Stimulated activated CD4-positive, alpha-beta T cell treated with anti-CD3 and anti-CD28 coated beads, Interleukin-1b, Interleukin-23, amount 100 ng/mL, for 24 hours (primary cell): ENCODE measurements at places on chromosomes 3 and 15.

- no peak for DNase-seq
These were observed 12.5 kb downstream of the EPB42 start for GRCh38 chr15:43208052-43209002.

GRCh38 chr15:41921639-41922038 is 27.8 kb upstream of the SPTBN5 start:
- no peak for DNase-seq

DNA sequence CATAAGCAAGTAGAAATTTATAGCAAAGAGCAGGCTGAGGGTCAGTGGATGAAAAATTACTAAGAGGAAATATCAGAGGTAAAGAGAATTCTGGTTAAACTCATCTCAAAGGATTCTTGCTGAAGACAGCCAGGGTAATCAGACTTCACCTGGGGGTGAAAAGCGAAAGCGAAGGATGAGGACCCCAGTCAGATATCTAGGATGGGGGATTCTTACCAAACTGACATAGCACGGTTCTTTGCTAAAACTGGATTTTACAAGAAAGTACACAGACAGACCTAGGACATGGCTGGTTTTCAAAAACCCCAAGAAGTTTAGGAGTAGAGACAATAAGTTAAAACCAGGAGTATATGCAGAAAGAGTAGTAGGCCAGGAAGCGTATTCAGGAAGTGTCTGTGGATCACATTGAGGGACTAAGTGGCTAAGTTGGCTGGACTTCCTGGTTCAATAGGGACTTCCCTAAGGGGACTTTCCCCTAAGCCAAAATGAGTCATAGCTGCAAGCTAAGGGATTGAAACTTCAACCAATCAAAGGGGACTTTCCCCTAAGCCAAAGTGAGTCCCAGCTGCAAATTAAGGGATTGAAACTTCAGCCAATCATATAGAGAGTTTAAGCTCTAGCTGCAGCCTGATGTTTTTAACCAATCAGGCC is 2.4 kb upstream of the CFAP91 start:
- no peak for DNase-seq

- no peak for DNase-seq
These were observed 106.4 kb upstream of the PTX3 start for GRCh38 chr3:157330206-157330605.

GRCh38 chr15:61308437-61308836 is 79.3 kb upstream of the RORA start:
- DNase-seq, result no peak

GRCh38 chr3:71127052-71127831 is 456.3 kb downstream of the FOXP1 start:
- no peak for DNase-seq

GRCh38 chr3:66041116-66041515 is 2.4 kb upstream of the MAGI1 start:
- DNase-seq, result no peak

- no peak for DNase-seq
These were observed 12.0 kb downstream of the CD86 start for GRCh38 chr3:122067214-122067550.

- no peak for DNase-seq
These were observed 17.4 kb downstream of the PTPN23 start for GRCh38 chr3:47398228-47398627.

DNA sequence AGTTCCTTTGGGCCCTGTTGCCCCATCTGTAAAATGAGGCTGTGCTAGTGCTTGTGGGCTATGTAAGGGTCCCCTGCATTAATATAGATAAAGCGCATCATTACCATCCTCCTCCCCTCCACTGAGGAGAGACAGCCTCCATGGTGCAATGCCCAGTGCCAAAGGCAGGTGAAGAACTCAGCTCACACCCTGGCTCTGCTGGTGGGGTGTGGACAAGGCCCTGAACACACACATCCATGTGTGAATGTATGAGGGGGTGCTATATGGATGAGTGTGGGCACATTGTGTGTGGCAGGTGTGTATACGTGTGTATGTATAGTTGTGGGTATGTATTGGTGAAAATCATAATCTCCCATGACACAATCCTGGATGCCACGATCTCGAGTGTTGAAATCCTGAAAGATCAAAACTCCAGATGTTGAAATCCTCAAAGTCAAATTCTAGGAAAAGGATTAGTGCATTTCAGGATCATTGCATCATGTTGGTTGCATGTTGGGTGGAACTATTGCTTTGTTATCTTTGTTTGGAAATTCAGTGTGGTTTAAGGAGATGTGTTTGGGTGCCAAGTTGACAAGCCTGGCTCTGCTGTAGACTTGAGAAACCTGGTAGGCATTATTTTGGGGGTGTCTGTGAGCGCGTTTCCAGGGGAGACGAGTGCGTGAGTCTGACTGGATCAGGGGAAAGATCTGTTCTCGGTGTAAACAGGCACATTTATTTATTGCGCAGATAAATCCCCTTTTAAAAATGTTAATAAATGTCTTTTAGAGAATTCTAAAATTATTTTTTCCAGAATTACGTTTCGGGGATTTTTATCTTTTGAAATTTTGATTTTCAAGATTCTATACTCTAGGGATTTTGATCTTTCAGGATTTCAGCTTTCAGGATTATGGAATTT is 42.0 kb upstream of the SEC61A1 start:
- DNase-seq, result no peak

GRCh38 chr3:61666615-61667330 is 105.4 kb downstream of the PTPRG start:
- no peak for DNase-seq

- DNase-seq, result no peak
These were observed 7.3 kb downstream of the CSRNP1 start for GRCh38 chr3:39146083-39146501.

DNA sequence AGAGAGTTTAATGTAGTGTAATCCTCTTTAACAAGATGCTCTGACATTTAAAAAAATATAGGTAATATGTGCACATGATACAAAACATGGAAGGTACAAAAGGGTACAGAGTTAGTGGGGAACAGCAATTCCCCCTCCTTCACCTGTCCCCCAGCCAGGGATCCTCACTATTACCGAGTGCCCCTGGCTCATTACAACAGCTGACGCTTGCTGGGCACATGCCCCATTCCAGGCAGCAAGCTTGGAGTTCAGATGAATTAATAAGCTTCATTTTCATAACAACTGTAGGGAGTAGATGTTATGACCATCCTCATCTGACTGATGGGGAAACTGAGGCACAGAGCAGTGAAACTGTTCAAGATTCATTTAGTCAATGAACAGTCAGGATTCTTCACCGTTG is 41.2 kb downstream of the PCSK6 start:
- no peak for DNase-seq

GRCh38 chr3:182980204-182981037 is at the start of gene DCUN1D1:
Gene DCUN1D1, minus strand, starts transcription at chr3:182980538. Its CDS starts 49 bp downstream, at chr3:182980489.
- peak; percentile 80 for DNase-seq
